ENCODE measurements at places on chromosomes 16 and 17.

DNA sequence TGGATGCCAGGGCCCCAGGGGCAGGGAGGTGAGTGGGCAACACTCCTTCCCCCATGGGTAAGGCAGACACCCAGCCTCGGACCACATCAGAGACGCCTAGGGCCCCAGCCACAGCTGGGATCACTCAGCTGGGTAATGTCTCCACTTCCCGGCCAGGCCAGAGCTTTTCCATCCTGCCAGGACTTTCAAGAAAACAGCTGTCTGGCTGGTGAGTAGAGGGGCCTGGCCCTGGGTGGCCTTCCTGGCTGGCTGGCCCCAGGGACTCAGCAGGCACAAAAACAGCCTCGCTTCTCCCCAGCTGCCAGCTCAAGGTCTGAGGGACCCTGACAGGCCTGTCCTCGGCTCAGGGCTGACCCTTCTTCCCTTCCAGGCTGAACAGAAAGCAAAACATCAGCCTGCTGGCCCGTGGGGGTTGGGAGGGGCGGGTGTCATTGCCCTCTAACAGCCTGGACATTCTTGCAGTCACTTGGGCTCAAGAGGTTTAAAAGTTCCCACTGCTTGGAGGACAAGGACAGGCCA is 45.3 kb upstream of the JPH3 start:
- DNase-seq, result no peak

DNA sequence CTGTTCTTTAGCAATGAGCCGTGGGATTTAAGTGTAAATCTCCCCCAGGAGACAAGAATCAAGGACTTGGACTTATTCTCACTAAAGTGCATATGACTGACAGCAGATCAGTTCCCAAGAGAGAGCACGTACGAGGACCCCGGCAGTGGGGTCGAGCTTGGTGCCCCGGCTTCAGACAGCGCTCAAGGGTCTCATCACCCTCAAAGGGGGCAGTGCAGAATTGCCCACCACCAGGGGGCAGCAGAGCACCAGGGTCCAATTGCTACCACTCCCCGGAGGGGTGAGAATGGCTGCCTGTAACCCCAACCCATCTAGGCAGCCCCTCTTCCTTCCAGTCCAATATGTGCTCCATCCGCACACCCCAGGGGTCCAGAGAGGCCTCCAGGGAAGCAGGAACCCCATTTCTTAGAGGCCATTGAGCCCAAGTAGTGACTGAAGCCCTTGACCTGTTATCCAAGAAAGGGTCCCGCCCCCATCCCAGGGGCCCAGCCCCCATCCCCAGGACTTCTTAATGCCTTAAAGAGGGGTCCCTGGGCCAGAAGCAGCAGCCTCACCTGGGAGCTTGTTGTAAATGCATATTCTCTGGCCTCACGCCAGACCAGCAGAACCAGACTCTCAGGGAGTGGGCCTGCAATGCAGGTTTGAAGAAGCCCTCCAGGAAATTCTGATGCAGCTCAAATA is 86.1 kb downstream of the ZDHHC7 start:
- DNase-seq, result peak; percentile 17

GRCh38 chr17:58337600-58338453 is 9.2 kb upstream of the TSPOAP1 start:
- no peak for DNase-seq

- DNase-seq, result peak; percentile 59
Observed at GRCh38 chr16:75471723-75472633, 7.5 kb upstream of the TMEM170A start.

DNA sequence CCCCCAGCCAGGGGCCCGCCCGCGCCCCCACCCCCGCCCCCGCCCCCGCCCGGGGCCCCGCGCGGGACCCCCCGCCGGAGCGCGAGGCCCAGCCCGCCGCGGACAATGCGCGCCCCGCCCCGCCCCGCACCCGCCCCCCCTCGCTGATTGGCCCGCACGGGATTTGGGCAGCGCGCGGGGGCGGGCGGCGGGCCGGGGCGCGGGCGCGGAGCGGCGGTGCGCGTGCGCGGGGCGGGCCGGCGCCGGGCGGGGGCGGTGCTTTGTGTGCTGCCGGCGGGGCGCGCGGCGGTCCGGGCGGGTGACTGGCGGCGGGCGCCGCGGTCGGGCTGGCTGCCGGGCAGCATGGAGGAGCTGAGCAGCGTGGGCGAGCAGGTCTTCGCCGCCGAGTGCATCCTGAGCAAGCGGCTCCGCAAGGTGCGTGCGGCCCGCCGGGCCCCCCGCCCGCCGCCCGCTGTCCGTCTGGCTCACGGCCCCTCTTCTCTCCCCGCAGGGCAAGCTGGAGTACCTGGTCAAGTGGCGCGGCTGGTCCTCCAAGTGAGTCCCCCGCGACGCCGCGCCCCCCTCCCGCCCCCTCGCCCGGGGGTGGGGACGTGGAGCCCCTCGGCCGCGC is at the start of gene CBX2:
CBX2 (plus strand) TSS at position 255 of the 610 bp plus-strand sequence; CDS start at position 343, 88 bp downstream.
- peak; percentile 81 for DNase-seq

DNA sequence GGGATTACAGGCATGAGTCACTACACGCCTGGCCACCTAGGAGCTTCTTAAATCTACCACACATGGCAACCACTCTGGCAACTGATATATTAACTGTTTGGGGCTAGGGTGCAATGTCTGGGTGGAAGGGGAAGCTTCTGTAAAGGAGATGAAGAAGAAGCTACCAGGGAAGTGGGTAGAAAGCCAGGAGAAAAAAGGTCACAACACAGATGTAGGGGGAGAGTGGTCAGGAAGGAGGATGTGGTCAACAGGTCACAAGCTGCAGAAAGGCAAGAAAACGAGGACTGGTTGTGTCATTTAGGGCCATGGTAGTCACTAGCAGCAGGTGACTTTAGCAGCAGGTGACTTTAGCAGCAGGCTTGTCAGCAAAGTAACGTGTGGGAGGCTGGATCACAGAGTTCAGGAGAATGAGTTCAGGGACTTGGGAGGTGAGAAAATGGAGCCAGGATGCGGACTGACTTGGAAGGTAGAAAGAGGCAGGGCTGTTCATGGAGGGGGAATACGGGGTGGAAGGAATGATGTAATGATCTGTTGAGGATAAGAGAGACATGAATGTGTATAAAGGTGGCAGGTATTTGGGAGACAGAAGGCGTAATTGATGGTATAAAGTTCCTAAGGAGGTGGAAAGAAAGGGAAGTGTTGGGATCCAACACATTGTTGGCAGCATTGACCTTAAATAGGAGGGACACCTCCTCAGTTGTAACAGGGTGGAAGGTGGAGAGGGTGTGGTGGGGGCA is 16.3 kb upstream of the WFIKKN2 start:
- DNase-seq, result no peak

DNA sequence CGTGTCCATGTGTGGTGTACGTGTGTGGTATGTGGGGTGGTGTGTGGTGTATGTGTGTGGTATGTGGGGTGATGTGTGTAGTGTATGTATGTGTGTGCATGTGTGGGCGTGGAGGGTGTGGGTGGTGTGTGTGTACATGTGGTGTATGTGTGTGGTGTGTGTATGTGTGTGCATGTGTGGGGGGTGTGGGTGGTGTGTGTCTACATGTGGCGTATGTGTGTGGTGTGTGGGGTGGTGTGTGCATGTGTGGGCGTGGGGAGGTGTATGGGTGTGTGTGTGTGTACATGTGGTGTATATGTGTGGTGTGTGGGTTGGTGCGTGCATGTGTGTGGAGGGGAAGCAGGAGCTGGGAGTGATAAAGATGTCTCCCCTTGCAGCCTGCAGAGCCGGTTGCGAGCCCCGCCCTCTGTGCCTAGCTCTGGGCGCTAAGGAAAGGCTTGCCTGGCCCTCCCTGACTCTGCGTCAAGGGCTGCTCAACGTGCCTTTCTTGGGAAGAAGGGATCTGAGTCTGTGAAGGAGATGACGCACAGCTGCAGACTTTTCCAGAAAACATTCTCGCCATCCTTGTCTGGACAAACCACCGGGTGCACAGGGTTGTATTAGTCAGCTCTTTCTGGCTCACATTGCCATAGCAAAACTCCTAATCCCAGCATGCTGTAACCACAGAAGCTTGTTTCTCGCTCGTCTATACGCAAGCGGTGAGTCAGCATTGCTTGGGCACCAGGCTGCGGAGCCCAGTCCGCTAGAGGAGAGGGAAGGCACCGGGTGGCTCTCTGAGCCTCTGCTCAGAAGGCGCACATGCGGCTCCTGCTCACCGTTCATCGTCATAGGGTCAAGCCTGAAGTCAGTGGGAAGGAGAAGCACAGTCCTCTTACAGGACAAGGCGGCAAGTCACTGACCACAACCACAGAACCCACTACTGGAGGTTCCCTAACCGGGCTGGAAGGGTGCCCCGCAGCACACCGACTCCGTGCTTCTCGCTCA is 2.0 kb upstream of the CD300H start:
- no peak for DNase-seq

- DNase-seq, result no peak
Observed at GRCh38 chr17:56926704-56927103, 12.9 kb upstream of the TRIM25 start.
